ENCODE measurements at places on chromosomes 2 and 18.

DNA sequence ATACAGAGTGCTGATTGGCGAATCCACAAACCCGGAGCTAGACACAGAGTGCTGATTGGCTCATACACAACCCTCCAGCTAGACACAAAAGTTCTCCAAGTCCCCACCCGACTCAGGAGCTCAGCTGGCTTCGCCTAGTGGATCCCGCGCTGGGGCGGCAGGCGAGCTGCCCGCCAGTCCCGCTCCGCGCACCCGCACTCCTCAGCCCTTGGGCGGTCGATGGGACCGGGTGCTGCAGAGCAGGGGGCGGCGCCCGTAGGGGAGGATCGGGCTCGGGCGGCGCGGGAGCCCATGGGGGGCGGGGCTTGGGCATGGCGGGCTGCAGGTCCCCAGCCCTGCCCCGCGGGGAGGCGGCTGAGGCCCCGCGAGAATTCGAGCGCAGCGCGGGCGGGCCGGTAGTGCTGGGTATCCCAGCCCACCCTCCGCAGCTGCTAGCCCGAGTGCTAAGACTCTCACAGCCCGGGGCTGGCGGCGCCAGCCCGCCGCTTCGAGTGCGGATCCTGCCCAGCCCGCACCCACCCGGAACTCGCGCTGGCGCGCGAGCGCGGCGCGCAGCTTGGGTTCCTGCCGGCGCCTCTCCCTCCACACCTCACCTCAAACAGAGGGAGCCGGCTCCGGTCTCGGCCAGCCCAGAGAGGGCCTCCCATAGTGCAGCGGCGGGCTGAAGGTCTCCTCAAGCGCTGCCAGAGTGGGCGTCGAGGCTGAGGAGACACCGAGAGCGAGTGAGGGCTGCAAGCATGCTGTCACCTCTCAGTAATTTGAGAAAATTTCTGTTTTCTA, 75.5 kb upstream of the ATP5MC3 start:
- no peak for DNase-seq

- no peak for DNase-seq
Observed at GRCh38 chr2:118431165-118431517, 342.9 kb downstream of the INSIG2 start.

DNA sequence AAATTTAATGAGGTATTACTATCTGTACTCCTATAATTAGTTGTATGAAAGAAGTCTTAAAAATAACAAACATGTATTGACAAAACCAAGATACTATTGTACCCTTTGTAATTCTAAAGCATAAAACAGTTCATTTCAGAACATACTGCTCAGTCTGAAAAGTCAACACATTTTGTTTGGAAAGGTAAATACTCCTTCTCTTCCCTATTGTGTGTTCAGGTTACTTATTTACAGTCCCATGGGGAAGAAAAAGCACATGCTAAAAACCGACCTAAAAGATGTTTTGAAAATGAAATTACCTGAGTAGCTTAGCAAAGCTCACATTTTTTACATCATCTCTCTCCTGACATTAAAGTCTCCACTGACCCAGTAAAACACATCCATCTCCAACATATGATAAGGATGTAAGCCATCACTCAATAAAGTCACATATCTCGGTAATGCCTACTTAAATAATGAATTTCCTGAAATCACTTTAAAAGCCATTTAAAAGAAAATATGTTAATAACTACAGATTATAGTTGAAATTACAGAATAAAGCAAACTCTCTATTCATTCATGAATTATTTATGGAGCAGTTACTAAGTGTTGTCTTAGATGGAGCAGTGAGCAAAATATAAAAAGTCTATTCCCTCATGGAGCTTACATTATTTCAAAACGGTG, 75.6 kb upstream of the FZD5 start:
- no peak for DNase-seq

DNA sequence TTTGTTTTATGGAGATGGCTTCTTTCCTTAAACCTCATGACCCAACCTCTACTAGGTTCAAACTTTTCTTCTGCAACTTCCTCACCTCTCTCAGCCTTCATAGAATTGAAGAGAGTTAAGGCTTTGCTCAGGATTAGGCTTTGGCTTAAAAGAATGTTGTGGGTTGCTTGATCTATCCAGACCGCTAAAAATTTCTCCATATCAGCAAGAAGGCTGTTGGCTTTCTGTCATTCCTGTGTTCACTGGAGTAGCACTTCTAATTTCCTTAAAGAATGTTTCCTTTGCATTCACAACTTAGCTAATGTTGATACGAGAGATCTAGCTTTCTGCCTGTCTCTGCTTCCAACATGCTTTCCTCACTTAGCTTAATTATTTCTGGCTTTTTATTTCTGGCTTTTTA, 58.1 kb upstream of the KYNU start:
- DNase-seq = no peak

- peak; percentile 89 for DNase-seq
Observed at GRCh38 chr2:96537066-96537733, 648 bp downstream of the ARID5A start.

- no peak for DNase-seq
Observed at GRCh38 chr2:174623690-174624089, 26.1 kb upstream of the WIPF1 start.

DNA sequence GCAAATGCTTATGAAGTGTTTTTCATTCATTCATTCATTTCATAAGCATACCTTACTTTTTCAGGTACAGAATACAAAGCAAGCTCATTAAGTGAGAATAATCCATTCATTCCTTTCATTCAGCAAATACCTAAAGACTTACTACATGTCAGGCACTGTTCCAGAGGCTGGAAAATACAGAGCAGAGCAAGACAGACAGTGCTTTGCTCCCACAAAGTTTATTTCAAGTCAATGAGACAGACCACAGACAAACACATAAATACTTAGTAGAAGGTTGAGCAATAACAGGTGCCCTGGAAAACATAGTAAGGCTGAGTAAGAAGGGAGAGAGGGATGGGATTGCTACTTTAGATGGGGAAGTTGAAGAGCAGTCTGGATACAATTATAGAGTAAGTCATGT, 309.8 kb downstream of the C1D start:
- DNase-seq = no peak

- DNase-seq = no peak
Observed at GRCh38 chr2:199804831-199805230, 46.2 kb downstream of the FTCDNL1 start.

GRCh38 chr2:162992828-162993227, 154.3 kb upstream of the KCNH7 start:
- no peak for DNase-seq

Measured in T-helper 2 cell (primary cell).